Activated naive CD4-positive, alpha-beta T cell (primary cell): ENCODE measurements at places on chromosomes 11 and 22.
A peak's percentile ranks its signal among the peaks of the same experiment; 100 is the strongest.

- DNase-seq: no peak
These were observed 1790.8 kb downstream of the LRRC4C start for GRCh38 chr11:39668640-39669039.

GRCh38 chr11:108768964-108769363, 104.1 kb downstream of the DDX10 start:
- DNase-seq: no peak

GRCh38 chr11:74822170-74822569, 73.5 kb downstream of the RNF169 start:
- DNase-seq: no peak

DNA sequence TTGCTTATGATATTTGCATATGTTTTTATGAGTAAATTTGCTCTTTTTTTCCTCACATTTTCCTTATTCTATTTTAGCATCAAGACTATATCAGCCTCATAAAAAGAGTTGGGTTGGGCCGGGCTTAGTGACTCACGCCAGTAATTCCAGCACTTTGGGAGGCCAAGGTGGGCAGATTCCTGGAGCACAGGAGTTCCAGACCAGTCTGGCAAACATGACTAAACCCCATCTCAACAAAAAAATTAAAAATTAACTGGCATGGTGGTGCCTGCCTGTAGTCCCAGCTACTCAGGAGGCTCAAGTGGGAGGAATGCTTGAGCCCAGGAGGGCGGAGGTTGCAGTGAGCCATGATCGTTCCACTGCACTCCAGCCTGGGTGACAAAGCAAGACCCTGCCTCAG, 148.8 kb upstream of the ANO5 start:
- DNase-seq: no peak

DNA sequence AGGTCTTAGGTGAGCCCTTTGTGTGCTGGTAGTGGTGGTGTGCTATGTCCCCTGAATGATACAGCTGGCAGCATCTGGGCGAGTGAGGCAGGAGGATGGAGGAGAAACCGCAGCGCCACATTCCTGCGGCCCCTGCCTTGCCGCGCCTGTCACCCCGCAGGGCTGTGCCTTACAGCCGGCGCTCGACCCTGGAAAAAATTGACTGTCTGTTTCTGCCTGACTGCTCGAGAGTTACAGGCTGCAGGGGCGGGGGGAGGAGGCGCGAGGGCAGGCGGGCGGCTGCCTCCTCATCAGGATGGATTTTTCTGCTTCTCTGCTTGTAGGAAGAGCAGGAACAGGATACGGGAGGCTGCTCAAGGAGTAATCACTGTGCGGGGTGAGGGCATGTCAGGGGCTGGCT, 443.4 kb downstream of the MIAT start:
- no peak for DNase-seq

DNA sequence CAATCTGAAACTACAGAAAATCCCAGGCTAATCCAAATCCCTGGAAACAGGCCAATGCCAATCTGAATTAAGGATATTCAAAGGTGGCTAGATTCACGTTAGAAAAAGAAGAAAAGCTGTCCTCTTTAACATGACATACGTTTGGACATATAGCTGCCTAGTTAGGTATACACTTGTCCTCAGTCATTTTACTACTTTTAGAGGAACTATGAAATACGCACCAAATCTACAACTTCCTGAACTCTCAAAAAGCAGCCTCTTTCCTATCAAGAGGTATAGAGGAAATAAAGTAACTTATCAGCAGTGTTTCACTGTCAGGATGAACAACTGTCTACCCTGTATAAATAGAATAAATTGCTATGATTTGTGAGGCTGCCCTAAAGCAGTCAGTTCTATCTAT, 24.0 kb downstream of the KMT5B start:
- no peak for DNase-seq

DNA sequence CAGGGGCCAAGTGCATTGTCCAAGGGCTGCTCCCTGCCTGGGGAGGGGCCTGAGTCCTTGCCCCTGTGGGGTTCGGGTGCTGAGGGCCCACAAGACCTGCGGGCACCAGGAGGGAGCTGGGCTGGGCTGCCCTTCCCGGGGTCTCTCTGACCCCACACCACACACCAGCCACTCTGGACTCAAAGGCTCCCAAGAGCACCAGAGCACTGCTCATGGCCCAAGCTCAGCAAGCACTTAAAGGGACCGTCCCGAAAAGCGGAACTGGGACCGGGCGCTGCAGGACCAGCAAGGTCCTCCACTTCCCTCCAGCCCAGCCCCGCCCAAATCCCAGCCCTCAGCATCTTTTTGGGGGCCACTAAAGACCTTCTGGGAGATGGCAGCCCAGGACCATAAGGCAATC, 5.3 kb downstream of the LSP1 start:
- no peak for DNase-seq

- DNase-seq: no peak
These were observed 26.3 kb upstream of the APLNR start for GRCh38 chr11:57263351-57263750.

DNA sequence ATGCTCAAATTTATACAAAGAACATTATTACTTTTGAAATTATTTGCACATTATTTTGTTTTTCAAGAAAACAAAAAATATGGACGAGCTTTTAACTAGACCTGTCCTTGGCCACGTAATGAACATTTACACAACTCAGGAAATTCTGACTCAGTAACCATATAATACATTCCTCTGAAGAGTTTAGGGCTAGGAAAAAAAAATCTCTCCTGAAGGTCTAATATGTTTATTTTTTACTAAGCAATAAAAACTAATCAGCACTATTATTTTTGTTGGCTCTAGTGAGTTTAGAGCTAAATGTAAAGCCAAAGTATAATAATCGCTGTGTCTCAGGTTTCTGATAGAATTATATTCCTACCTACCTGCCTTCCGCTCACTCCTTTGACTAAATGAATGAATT, 187.5 kb downstream of the SWAP70 start:
- DNase-seq: no peak

DNA sequence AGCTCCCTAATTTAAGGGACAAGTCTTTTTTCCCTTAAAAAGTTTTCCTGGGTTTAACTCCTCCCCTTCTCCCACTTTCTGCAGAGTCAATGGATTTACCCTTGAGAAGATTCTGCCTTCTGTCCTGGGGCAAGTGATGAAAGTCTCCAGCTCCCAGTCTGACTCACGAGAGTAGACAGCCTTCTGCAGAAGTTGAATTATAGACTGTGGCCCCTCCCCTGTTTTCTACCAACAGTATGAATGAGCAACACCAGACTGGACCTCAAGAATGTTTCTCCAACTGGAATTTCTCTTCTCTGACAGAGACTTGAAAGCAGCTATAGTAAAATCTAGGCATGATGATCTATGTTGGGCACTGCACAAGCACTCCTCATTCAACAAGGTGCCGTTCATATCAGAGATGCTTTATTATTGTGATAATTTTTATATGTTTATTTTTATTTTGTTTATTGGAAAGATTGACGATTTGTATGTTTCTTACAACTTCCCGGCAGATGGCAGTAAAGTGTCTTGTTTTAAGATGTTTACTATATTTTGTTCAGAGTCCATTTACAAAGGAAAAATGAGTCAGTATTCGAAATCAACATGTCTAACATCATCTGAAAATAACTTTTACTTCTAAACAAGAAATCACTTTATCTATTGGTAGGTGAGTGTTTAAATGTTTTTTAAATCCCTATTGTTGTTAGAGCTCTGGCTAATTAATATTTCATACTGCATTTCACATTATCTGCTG, 56.6 kb downstream of the LMO2 start:
- no peak for DNase-seq

- no peak for DNase-seq
These were observed 1.2 kb downstream of the MAJIN start for GRCh38 chr11:64970731-64971151.

- DNase-seq: no peak
These were observed 81.4 kb downstream of the KCNQ1 start for GRCh38 chr11:2525941-2526807.

DNA sequence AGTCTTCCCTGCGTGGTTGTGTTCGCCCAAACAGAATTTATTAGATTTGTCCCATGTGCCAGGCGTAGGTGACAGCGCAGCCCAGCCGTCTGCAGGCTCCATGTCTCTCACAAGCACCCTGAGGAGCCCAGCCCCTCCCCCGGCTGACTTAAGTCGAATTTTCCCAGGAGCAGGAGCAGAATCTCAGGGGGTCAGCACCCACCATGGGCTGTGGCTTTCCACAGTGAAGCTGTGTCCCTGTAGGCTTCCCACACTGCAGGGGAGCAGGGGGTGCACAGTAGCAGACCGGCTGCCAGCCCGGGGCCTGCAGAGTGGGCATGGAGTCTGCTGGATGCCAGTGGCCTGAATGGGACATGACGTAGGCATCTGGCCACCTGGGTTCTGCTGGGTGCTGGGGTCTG, 16.0 kb downstream of the PARVG start:
- no peak for DNase-seq

- DNase-seq: no peak
These were observed 9.4 kb downstream of the SLC5A12 start for GRCh38 chr11:26712497-26712896.

GRCh38 chr11:19658344-19658743, 54.3 kb upstream of the NAV2 start:
- DNase-seq: no peak

DNA sequence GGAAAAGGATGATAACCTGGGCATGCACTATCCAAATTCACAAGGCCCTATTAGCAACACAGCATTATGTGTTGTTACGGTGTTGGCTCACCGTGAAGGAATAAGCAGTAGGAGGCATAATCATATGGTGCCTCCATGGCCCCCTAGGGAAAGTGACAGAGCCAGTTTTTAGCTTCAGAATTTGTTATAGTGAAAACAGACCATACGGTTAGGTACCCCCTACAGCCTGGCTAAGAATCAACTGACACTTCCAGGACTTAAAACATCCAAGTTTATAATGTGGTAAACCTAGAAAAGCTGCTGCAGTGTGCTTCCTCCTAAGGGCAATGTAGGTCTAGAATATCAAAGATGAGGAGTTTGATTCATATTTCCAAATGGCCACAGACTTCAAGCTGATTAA, 30.4 kb downstream of the KIF18A start:
- DNase-seq: no peak

DNA sequence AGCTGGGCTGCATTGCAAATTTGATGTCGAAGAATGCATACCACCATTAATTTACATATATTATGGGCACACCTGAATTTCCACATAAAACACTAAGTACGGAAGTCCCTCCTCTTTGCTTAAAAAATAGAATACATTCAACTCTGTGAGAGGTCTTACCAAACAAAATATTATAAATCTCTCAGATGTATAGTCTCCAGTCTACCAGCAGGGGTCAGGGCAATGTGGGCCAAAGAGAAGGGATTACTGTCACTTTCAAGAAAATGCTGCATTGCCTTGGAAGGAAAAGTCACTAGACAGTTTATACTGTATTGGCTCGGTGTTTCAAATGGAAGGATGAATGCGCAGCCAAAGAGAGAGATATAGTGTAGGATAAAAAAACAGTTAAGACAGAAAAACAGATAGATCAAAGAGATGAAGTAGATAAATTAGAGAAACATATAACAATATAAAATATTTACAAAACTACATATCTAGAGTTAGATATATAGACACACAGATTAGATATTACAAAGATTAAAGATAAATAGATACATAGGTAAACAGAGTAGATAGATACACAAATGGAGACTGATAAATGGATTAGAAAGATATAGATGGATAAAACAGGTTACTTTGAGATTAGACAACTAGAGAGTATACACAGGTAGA, 20.9 kb downstream of the SERGEF start:
- peak; percentile 10 for DNase-seq

DNA sequence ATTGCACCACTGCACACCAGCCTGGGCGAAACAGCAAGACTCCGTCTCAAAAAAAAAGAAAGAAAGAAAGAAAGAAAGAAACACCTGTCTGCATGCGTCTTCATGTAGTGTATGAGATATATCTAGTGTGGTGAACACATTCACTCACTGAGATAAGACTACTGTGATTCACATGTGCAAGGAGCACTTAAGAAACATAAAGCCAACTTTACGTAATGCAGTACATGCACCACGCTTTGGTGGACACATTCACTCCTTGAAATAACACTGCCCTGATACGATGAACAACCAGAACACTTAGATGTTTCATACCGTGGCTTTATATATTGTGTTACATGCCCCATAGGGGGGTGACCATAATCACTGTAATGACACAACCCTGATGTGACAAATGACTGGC, 96.0 kb downstream of the MICAL3 start:
- no peak for DNase-seq

DNA sequence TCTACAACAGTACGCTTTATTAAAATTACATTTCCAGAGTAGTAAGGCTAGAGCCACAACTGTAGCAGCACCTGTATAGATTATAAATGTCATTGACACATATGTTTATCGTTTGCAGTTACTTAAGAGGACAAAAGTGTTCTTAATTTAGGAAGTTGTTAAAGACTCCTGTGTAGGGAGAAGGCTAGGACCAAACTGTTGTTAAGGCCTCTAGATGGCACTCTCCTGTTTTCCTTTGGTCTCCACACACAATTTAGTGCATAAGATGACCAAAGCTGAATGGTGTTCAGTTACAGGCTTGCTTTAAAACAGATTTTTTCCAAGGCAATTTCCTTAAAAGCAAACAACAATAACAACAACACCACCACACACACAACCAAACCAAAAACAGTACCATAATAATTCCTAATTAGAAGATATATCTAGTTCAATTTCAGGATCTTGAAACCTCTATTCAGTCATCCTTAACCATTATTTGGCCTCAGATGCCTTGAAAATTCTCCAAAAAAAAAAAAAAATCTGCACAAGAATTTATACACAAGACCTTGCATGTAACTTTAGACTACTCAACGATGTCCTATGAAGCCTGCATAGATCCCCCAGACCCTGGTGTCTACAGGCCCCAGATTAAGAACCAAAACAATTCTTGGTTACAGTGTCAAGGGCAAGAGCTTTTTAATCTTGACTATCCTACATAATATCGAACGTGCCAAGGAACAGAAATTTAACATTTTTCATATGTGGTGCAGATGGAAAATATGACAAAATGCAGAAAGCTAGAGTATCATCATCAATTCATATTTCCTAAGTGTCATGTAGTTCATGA, 42.6 kb upstream of the APOA1 start:
- DNase-seq: no peak

GRCh38 chr11:123654566-123655081, at the start of gene SCN3B:
TSS of gene SCN3B (minus strand) at chr11:123654624. CDS start at chr11:123653801, 823 bp downstream.
- no peak for DNase-seq

DNA sequence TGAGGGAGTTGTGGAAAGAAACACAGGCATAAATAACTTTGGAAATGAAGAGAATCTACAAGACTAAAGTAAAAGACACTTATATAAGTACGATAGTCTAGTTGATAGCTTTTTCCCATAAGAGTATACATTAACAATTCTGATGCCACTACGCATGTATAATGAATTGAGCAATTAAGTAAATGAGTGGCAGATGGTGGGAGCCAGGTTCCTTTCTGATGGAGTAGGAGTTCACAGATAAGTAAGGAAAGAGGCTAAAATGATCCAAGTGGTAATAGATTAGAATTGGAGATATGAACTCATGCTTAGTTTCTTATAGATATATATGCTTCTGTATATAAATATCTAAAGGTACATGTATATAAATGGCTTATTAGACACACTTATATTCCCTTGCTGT, 368.3 kb downstream of the FAM181B start:
- DNase-seq: no peak
